CD4-positive, CD25-positive, alpha-beta regulatory T cell (primary cell): ENCODE measurements at places on chromosomes 3 and 15.

GRCh38 chr3:61139686-61140085 lies 111.6 kb downstream of the FHIT start:
- no peak overlapping the region for H3K4me3 ChIP-seq
- no peak overlapping the region for H3K27ac ChIP-seq
- H3K4me1 ChIP-seq, result no peaks in the 10 kb centered on the region
- H3K27me3 ChIP-seq, result no peaks in the 10 kb centered on the region

- H3K36me3 ChIP-seq, result no peaks in the 10 kb centered on the region
- DNase-seq, result no peak
- no peaks in the 10 kb centered on the region for H3K27me3 ChIP-seq
- H3K4me1 ChIP-seq, result no peaks in the 10 kb centered on the region
- no peak overlapping the region for H3K4me3 ChIP-seq
These were observed 223.3 kb upstream of the ARHGEF26 start for GRCh38 chr3:153897842-153898241.

GRCh38 chr3:172365028-172365567 lies 83.2 kb downstream of the GHSR start:
- no peak for DNase-seq
- no peak overlapping the region for H3K4me3 ChIP-seq
- H3K4me1 ChIP-seq, result no peaks in the 10 kb centered on the region
- H3K27me3 ChIP-seq, result no peaks in the 10 kb centered on the region
- peaks cover 16% of the 10 kb centered on the region for H3K36me3 ChIP-seq

DNA sequence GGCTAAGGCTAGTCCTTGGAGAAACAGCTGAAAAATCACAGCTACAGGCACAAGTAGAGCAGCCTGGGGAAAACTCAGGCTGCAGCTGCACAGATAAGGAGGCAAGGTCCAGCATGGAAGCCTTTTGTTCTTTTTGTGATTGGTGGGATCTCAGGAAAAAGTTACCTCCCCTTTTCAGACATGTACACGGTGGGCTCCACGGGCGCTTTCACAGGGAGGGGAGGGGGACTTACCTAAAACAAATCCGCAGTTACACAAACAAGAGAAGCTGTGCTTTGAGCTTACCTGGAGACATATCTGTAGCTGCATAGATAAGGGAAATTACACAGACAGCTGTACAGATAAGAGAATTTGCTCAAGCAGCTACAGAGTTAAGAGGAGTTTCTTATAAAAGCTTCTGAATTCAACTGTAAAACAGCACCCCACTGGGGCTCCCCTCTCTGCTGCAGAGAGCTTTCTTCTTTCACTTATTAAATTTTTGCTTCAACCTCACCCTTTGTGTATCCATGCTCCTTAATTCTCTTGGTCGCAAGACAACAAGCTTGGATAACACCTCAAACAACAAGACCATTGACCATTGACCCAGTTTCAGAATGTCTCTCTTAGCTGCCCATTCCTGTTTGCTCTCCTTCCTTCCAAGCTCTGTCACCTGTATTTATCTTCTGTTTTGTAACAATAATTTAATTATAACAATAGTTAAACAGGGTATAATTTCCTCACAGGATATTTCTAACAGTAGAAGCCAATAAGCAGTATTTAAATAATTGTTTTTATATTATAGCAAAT lies 10.9 kb upstream of the CD200 start:
- H3K27me3 ChIP-seq, result peaks cover 12% of the 10 kb centered on the region
- no peak overlapping the region for H3K4me3 ChIP-seq
- H3K4me1 ChIP-seq, result no peaks in the 10 kb centered on the region
- no peak overlapping the region for H3K27ac ChIP-seq
- no peak for DNase-seq
- no peaks in the 10 kb centered on the region for H3K36me3 ChIP-seq

DNA sequence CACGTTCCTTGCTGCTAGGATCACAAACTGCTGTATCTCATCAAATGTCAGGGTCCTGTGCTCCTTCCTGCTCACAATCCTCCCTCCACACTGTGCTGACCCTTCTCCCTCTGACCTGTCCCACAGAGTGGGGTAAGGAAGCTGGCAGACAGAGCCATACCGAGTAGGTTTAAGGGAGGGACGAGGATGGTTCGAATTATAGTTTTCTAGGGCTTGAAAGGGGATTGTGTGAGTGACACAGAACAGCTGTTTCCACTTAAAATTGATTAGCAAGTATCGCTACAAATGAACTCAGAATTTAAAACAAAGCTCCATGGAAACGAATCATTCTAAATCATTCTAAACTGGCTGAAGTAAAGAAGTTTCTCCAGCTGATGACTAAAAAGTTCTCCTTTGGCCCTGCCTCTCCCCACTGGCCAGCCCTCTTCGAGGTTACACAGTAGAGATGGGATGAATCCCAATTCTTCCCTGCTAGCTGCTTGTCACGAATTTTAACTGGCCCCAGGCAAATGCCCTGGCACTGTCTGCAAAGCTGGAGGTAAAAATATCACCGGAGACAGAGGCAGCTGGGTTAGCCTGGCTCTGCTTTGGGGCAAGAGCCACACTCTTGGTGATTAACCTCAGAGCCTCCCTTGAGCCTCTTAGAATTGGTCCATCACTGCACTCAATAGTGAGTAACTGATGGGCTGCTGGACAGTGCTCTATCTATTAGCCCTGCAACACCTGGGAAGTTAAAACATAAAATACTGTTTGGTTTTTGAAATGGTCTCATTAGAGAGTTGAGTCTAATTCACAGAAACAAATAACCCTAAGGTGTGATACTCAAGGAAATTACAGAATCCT lies 194.9 kb downstream of the CHST2 start:
- DNase-seq, result no peak
- no peak overlapping the region for H3K4me3 ChIP-seq
- no peaks in the 10 kb centered on the region for H3K36me3 ChIP-seq

DNA sequence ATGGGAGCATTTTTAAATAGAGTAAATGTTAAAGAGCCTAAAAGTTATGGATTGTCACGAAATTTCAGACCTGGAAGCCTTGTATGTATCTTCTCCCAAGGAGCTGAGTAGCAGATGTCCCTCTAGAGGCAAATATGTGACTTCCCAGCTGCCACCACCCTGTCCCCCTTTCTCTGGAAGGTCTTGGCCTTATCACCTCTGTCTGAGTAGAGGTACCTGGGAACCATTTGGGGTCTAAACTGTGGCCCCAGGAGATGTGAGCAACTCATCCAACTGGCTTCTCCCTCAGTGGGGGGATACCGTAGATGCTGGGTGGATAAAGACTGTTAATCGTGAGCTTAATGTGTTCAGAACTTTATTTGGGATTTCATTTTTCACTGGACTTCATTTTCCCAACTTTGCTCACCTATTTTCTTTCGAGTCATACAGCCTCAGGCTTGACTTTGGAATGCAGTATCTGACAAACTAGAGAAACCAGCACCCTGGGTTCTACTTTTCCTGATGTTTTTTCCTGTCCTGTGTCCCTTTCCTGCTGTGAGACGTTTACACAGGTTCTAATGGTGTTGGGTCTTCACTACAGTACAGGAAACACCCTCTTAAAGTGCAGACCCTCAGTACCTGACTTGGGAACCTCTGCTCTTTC lies 53.3 kb upstream of the CCR4 start:
- no peak for DNase-seq
- no peak overlapping the region for H3K4me3 ChIP-seq
- H3K27me3 ChIP-seq, result peaks cover 11% of the 10 kb centered on the region
- H3K4me1 ChIP-seq, result peaks cover 11% of the 10 kb centered on the region
- no peak overlapping the region for H3K27ac ChIP-seq

- DNase-seq, result no peak
- H3K4me3 ChIP-seq, result no peak overlapping the region
- H3K4me1 ChIP-seq, result no peaks in the 10 kb centered on the region
- H3K36me3 ChIP-seq, result no peaks in the 10 kb centered on the region
- no peaks in the 10 kb centered on the region for H3K27me3 ChIP-seq
- no peak overlapping the region for H3K27ac ChIP-seq
These were observed 215.9 kb upstream of the CTDSPL start for GRCh38 chr3:37645517-37646380.

GRCh38 chr3:55823001-55823400 lies 335.9 kb upstream of the WNT5A start:
- DNase-seq, result no peak
- no peaks in the 10 kb centered on the region for H3K27me3 ChIP-seq
- H3K27ac ChIP-seq, result no peak overlapping the region
- H3K4me3 ChIP-seq, result no peak overlapping the region
- H3K4me1 ChIP-seq, result no peaks in the 10 kb centered on the region

GRCh38 chr15:85639752-85640381 lies 154.9 kb downstream of the KLHL25 start:
- H3K36me3 ChIP-seq, result peaks cover 41% of the 10 kb centered on the region
- H3K4me3 ChIP-seq, result no peak overlapping the region
- no peaks in the 10 kb centered on the region for H3K27me3 ChIP-seq
- H3K27ac ChIP-seq, result no peak overlapping the region
- peaks cover 2% of the 10 kb centered on the region for H3K4me1 ChIP-seq
- no peak for DNase-seq

DNA sequence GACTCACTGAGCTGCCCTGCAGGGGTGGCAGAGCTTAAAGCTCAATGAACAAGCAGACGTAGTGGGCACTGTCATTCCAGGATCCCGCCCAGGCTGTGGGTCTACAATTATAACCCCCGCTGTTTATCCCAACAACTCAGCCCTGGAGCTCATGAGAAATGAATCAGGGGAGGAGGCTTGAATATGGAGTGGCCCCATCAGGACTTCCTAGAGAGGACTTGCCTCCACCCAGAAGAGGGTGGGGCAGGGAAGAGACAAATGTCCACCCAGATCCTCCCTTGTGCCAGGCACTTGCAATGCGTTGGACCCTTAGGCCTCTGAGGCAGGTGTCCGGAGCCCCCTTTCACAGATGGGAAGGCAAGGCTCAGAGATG lies 33.0 kb downstream of the SLC6A20 start:
- no peak overlapping the region for H3K4me3 ChIP-seq
- no peak for DNase-seq
- no peak overlapping the region for H3K27ac ChIP-seq
- no peaks in the 10 kb centered on the region for H3K27me3 ChIP-seq
- no peaks in the 10 kb centered on the region for H3K4me1 ChIP-seq

DNA sequence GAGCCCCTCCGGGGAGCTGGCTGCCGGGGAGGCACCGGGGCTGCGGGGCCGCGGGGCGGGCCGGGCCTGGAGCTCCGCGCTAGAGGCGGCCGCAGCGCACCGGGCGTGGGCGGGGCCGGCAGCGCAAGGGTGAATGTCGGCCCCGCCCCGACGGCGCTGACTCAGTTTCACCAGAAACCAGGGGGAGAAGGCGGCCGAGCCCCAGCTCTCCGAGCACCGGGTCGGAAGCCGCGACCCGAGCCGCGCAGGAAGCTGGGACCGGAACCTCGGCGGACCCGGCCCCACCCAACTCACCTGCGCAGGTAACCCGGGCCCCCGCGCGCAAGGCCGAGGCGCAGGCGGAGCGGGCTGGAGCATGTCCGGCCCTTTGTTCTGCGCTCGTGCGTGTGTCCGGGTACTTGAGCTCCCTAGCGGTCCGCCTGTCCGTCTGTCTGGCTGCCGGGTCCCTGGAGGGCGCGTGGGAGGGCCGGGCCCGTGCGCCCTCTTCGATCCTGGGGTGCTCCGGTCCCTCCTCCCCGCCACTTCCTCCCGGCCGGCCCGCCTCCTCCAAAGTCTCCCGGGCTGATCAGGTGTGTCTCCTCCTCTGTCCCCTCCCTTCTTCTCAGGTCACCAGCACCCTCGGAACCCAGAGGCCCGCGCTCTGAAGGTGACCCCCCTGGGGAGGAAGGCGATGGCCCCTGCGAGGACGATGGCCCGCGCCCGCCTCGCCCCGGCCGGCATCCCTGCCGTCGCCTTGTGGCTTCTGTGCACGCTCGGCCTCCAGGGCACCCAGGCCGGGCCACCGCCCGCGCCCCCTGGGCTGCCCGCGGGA lies at the start of gene SPINT1:
TSS of gene SPINT1 (plus strand) at position 164 of the 811 bp plus-strand sequence. CDS start at position 671, 507 bp downstream.
- no peaks in the 10 kb centered on the region for H3K36me3 ChIP-seq
- peaks cover 16% of the 10 kb centered on the region for H3K4me1 ChIP-seq
- H3K4me3 ChIP-seq, result no peak within 1 kb of the TSS
- no peak within 1 kb of the TSS for H3K27ac ChIP-seq

DNA sequence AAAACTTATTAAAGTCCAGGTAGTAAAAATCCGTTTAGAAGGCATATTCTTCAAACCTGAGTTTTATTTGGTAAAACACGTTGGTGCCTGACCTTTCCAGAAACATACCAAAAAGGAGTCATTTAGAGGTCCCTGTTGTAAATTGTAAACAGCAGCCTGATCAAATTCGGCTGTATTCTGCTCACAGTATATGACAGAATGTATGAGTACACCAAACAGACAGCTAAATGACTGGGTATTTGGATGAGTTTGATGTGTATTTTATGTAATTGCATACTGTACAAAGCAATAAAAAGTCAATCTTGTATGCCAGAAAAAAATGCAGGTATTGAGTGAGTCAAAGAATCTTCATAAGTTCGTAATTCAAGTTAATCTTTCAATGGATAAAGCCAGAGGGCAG lies 330.4 kb downstream of the RBMS3 start:
- no peak for DNase-seq
- H3K4me3 ChIP-seq, result no peak overlapping the region
- no peak overlapping the region for H3K27ac ChIP-seq
- H3K27me3 ChIP-seq, result no peaks in the 10 kb centered on the region
- H3K36me3 ChIP-seq, result no peaks in the 10 kb centered on the region
- H3K4me1 ChIP-seq, result no peaks in the 10 kb centered on the region

DNA sequence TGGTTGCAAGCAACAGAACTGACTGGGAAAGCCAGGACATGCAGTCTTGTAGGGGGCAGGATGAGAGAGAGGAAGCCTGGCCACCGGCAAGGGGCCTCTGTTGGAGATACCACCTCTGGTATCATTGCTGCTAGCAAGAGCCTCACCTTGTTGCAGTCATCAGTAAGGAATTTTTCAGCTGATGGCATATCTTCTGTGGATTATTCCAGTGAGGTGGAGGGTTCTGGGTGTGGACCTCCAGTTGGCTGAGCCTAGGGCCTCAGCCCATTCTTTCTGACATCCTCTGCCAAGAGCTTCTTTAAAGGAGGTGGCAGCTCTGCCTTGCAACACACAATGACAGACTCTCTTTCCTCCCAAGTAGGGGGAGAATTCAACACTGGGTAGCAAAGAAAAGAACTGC lies 128.9 kb downstream of the AQP9 start:
- no peak for DNase-seq
- peaks cover 9% of the 10 kb centered on the region for H3K4me1 ChIP-seq
- no peak overlapping the region for H3K4me3 ChIP-seq
- no peaks in the 10 kb centered on the region for H3K36me3 ChIP-seq

GRCh38 chr15:90915808-90916440 lies 12.8 kb downstream of the MAN2A2 start:
- H3K4me1 ChIP-seq, result no peaks in the 10 kb centered on the region
- no peak overlapping the region for H3K4me3 ChIP-seq
- peaks cover 87% of the 10 kb centered on the region for H3K36me3 ChIP-seq
- H3K27ac ChIP-seq, result no peak overlapping the region
